ENCODE measurements at places on chromosomes 7 and 10. TPM values are rescaled to one million over a fixed set of nuclear protein-coding genes. Genes with fewer than 3 reads are reported as not detected.

NUPR2 gene
- not detected for total RNA-seq

SYT15 gene
- 0.08 TPM for total RNA-seq

- DNase-seq: no peak
Observed at GRCh38 chr10:94047293-94047692, 53.6 kb downstream of the PLCE1 start.

DNA sequence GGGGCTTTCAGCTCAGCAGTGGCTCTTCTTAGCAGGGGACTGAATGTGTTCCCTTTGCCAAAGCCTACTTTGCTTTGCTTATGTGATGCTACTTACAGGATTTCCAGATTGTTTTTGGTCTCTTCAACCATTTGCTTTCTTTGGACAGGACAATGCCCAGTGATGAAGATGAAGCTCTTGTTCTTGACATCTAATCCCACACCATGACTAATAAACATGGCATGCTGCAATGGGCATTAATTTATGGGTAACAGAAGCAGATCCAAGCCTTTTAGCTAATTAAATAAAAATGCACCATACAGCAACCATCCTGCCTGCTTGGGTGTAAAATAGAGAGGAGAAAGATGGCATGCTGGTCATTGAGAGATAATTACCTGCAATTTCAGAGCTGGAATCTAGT is 175.5 kb upstream of the ITGB1 start:
- DNase-seq: no peak

DNA sequence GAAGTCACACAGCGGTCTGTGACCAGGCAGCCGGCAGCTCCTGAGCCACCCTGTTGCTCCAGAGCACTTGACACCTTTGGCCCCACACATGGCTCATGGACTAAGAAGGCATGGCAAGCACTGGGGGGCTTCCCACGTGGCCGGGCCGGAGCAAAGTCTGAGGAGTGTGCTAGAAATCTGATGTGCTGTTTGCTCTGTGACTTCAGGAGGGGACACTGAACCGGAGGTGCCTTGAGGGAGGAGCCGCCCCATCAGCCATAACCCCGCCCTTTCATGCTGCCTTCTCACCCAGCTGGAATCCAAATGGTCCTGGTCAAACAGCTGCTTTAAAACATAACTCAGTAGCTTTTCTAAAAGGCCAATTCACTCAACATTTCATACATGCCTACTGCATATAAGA is 33.5 kb downstream of the PROSER2 start:
- no peak for DNase-seq

- DNase-seq: no peak
Observed at GRCh38 chr10:130181858-130182257, 45.7 kb downstream of the GLRX3 start.

GRCh38 chr10:103045961-103046360 is 127.9 kb downstream of the CNNM2 start:
- no peak for DNase-seq

GRCh38 chr10:92027141-92027540 is 103.6 kb downstream of the BTAF1 start:
- DNase-seq: no peak

Data from HT1080 (cell line).